Astrocyte (in vitro differentiated cells and primary cell): ENCODE measurements at places on chromosomes 12 and 14.

DNA sequence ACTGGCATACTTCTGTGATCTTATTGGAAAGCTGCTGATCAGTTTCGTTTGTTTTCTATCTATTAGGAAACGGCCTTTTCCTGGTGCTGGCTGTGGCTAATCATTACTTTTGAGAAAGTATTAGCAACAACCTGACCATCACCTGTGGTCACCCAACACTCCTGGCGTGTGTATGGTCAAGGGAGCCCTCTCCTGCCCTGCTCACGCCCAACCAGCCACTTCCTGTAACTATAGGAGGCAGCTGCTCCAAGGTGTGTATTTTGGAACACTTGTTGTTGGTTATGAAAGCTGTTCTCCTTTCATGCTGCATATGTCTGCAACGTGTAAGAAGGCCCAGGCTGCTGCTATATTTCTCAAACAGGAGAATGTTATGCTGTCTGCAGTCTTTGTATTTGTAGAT is 1582.8 kb downstream of the AACS start:
- DNase-seq, result no peak

GRCh38 chr12:41051954-41052353 is 136.2 kb upstream of the PDZRN4 start:
- DNase-seq, result no peak

- DNase-seq, result no peak
These were observed 7.3 kb upstream of the KRT7 start for GRCh38 chr12:52225752-52226151.

GRCh38 chr12:92121826-92122225 is 23.8 kb downstream of the BTG1 start:
- DNase-seq, result no peak

DNA sequence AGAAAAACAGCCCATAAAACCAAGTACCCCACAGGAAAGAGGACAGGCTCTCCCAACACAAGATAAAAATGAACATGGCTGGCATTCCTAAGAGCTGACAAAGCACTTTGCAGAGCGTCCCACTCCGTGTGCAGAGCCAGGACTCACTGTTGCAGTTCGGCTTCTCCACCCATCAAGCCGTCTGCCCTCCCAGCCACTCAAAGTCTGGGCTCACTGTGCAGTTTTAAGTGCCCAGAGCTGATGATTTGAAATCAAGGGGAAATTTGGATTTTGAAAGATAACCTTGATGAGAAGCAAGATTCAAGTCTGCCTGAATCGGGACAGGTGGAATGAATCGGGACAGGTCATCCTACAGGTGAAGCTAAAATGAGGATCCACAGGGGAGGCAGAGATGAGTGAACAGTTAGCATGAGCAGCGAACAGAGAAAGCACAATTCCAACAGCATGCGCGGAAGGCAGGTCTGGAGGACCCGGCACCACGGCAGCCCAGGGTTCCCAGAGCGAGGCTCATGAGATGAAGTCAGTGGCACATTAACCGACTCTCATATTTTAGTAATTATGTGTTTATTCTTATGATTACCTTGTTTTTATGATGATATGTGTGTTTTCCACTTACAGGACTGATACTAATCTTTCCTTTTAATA is 39.8 kb upstream of the GPR68 start:
- peak; percentile 77 for DNase-seq

- no peak for DNase-seq
These were observed 9.2 kb upstream of the FGF23 start for GRCh38 chr12:4388662-4389061.

DNA sequence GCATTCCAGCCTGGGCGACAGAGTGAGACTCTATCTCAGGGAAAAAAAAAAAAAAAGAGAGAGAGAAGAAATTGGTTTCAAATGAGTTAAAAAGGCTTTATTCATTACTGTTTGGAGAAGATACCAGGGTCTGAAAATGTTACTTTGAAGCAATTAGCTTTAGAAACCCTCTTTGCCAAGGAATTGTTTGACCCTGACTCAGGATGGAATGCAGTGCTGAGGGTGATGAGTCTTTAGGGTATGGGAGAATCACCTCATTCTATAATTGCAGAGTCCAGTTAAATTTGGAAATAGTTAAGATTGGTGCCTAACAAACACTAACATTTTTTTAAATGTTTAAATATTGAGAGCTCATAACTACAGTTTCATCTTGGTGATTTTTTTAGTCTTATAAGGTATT is 13.3 kb downstream of the RAP1B start:
- DNase-seq, result peak; percentile 73

- DNase-seq, result no peak
These were observed 75.9 kb upstream of the CRY1 start for GRCh38 chr12:107169200-107169599.
